Mesothelial cell of epicardium (in vitro differentiated cells): ENCODE measurements at places on chromosomes 5 and 9. TPM values are rescaled to one million over a fixed set of nuclear protein-coding genes. Genes with fewer than 3 reads are reported as not detected.

- no peak for DNase-seq
- H3K4me3 ChIP-seq: no peak overlapping the region
- H3K27me3 ChIP-seq: no peaks in the 10 kb centered on the region
- H3K36me3 ChIP-seq: peaks cover 21% of the 10 kb centered on the region
Observed at GRCh38 chr9:86263876-86264275, 4.4 kb upstream of the C9orf153 start.

- no peaks in the 10 kb centered on the region for H3K27me3 ChIP-seq
- H3K4me1 ChIP-seq: peaks cover 18% of the 10 kb centered on the region
- H3K36me3 ChIP-seq: no peaks in the 10 kb centered on the region
- H3K27ac ChIP-seq: no peak overlapping the region
- H3K4me3 ChIP-seq: peak overlapping the region; percentile 53
Observed at GRCh38 chr5:1524799-1525623, 1.3 kb upstream of the LPCAT1 start.

Gene SHROOM1
- 8.6 to 12.2 TPM (median 8.6 TPM) in 3 replicates for total RNA-seq

Gene TLX3
- total RNA-seq: not detected in 3 replicates

Gene PCDHAC1
- total RNA-seq: 9.2 to 10.1 TPM (median 9.7 TPM) in 3 replicates

Gene SLC34A1
- total RNA-seq: not detected in 3 replicates

Gene PRUNE2
- 3.1 to 3.5 TPM (median 3.4 TPM) in 3 replicates for total RNA-seq

DNA sequence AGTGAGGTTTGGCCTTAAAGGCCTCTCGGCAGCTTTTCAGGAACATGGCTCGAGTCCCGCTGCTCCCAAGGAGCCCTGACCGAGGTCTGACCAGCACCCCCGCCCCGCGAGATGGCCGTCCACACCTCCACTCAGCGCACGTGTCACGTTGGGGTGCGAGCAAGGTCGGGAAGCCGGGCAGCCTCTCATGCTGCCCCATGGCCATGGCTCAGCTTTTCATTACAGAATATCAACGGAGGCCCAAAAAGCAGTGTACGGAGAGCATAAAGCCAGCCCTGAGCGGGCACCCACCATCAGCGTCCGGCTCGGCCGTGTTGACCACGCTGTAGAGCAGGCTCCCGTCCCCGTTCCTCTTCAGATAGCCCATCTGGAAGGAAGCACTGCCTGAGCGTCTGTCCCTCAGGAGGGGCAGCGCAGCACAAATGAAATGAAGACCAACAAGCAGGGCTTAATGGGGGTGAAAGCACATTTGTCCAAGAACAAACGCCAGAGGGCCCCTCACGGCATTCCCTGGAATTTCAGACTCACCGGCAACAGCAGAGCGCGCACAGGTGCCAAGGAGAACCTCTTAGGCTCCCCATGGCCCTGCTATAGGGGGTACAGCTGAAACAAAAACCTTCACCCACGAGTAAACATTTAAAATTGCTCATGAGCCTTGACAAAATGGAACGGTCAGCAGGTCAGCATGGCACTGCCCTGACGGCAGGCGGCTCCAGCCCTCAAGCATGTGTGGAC is 11.6 kb downstream of the BRD9 start:
- no peaks in the 10 kb centered on the region for H3K4me1 ChIP-seq
- no peaks in the 10 kb centered on the region for H3K27me3 ChIP-seq
- no peak overlapping the region for H3K4me3 ChIP-seq
- no peak for DNase-seq
- no peak overlapping the region for H3K27ac ChIP-seq

Gene RALGPS1
- 25.6 to 29.5 TPM (median 26.9 TPM) in 3 replicates for total RNA-seq

- no peak overlapping the region for H3K4me3 ChIP-seq
- H3K27ac ChIP-seq: no peak overlapping the region
- DNase-seq: no peak
- no peaks in the 10 kb centered on the region for H3K36me3 ChIP-seq
Observed at GRCh38 chr9:77014597-77015263, 4.7 kb upstream of the FOXB2 start.

GRCh38 chr5:15786884-15787283 is 286.9 kb downstream of the FBXL7 start:
- H3K27me3 ChIP-seq: no peaks in the 10 kb centered on the region
- H3K27ac ChIP-seq: no peak overlapping the region
- no peak overlapping the region for H3K4me3 ChIP-seq

DNA sequence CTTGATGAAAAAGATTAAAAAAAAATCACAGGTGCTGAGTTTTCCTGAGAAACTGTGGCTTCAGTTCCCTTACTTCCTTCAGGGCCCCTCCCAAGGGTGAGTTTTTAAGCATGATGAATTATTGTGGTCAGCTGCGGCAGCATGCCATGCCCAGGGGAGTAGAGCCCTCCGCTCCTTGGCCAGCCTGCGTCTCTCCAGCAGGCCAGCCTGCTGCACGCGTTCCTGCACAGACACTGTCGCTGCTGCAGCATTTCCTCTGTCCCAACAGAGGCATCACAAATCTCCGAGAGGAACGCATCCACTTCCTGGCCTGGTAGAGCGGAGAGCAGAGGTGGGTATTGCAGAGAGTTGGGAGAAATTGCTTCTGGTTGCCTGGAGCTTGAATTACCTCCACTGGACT is 26.1 kb upstream of the GLRA1 start:
- H3K4me3 ChIP-seq: no peak overlapping the region
- H3K36me3 ChIP-seq: no peaks in the 10 kb centered on the region
- no peaks in the 10 kb centered on the region for H3K4me1 ChIP-seq

Gene PCA3
- not detected in 3 replicates for total RNA-seq

GRCh38 chr9:131892902-131893500 is 153.1 kb upstream of the RAPGEF1 start:
- no peak overlapping the region for H3K27ac ChIP-seq
- DNase-seq: no peak
- H3K27me3 ChIP-seq: no peaks in the 10 kb centered on the region

GRCh38 chr9:72480921-72481320 is 40.5 kb upstream of the TMC1 start:
- H3K4me3 ChIP-seq: no peak overlapping the region
- no peak for DNase-seq
- no peaks in the 10 kb centered on the region for H3K36me3 ChIP-seq
- H3K27me3 ChIP-seq: no peaks in the 10 kb centered on the region
- peak overlapping the region; percentile 64 for H3K27ac ChIP-seq
- peaks cover 55% of the 10 kb centered on the region for H3K4me1 ChIP-seq

GRCh38 chr5:110201791-110202190 is 512.1 kb downstream of the MAN2A1 start:
- H3K27me3 ChIP-seq: no peaks in the 10 kb centered on the region
- H3K4me3 ChIP-seq: no peak overlapping the region
- no peaks in the 10 kb centered on the region for H3K4me1 ChIP-seq
- H3K36me3 ChIP-seq: no peaks in the 10 kb centered on the region
- H3K27ac ChIP-seq: no peak overlapping the region

Gene RCL1
- 21.2 to 22.8 TPM (median 21.4 TPM) in 3 replicates for total RNA-seq

DNA sequence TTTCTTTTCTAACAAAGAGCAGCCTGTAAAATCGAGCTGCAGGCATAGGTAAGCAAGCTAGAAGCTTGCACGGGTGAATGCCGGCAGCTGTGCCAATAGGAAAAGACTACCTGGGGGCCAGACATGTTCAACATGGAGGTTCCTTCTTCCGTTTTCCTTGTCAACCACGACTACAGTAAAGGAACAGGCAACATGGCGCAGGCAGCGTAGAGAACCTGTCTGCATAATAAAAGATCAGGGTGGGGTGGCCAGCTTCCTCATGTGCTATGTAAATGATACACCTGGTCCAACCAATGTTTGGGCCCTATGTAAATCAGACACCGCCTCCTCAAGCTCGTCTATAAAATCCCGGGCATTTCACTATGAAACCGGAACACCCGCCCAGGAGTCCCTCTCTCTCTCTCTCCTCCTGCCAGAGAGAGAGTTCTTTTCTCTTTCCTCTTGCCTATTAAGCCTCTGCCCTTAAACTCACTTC is 103.8 kb upstream of the LIFR start:
- peaks cover 11% of the 10 kb centered on the region for H3K4me1 ChIP-seq
- no peak overlapping the region for H3K4me3 ChIP-seq
- peaks cover 1% of the 10 kb centered on the region for H3K27me3 ChIP-seq
- peak overlapping the region; percentile 53 for H3K27ac ChIP-seq
- H3K36me3 ChIP-seq: no peaks in the 10 kb centered on the region
- DNase-seq: no peak

DNA sequence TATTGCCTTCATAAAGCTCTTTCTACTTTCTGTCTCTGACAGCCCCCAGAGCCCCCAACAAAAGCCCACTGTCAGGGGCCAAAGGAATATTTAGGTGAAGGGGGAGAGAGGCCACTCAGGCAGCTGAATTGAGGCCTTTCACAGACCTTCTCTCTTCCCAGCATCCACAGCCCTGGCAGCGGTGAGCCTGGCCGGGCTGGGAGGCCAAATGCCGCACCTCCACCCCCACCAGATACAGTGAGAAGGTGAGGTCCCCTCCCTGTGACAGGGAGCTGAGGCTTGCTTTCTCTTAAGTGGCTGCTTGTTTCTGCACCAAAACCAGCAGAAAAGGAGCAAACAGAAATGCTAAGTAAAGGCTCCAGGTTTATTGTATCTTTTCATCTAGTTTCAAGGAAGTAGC is 168.1 kb downstream of the ROR2 start:
- peaks cover 12% of the 10 kb centered on the region for H3K36me3 ChIP-seq
- H3K4me3 ChIP-seq: no peak overlapping the region

DNA sequence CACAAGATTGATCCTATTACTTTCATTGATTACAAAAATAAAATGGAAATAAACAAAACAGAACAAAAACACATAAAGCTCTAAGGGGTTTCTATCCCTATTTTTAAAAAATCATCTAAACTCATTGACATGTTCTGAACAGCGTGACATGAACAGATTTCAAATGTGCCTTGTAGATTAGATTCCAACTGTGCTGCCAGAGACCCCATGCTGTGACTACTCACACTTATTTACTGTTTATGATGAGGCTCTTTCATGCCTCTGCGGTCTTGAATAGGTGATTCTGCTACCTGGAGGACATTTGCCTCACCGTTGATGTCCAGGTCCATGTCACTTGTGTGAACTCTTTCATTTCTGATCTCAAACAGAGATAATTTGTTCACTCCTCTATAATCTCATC is 990.2 kb downstream of the CDH12 start:
- no peaks in the 10 kb centered on the region for H3K4me1 ChIP-seq
- H3K27me3 ChIP-seq: peaks cover 39% of the 10 kb centered on the region
- no peaks in the 10 kb centered on the region for H3K36me3 ChIP-seq
- no peak overlapping the region for H3K27ac ChIP-seq

DNA sequence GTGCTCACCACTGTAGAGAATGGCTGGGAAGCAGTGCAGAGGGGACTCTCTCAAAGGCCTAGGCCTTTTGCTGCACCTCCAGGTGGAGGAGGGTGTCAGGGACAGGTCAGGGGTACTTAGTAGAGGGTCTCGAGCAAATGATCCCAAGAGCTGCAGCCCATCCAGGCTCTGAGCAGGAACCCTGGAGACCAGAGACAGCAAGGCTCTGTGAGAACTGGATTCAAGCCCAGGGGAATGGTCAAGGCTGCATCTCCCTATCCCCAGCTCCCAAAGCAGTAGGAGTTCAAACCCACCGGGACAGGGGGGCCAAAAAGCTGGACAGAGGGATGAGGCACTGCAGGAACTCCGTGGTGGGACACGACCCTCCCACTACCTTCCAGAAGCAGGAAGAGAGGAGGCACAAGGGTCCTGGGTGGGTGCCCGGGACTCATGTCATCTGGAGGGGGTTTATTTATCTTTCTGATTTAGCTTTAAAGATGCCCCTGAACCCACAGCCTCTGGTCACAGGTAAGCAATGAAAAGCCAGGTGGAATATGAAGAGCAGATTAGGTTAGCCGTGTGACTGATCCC is 124.8 kb downstream of the MVB12B start:
- H3K27me3 ChIP-seq: no peaks in the 10 kb centered on the region
- DNase-seq: no peak
- no peak overlapping the region for H3K27ac ChIP-seq
- no peak overlapping the region for H3K4me3 ChIP-seq
- H3K4me1 ChIP-seq: no peaks in the 10 kb centered on the region

- H3K27ac ChIP-seq: no peak overlapping the region
- H3K36me3 ChIP-seq: no peaks in the 10 kb centered on the region
- no peak for DNase-seq
- no peak overlapping the region for H3K4me3 ChIP-seq
Observed at GRCh38 chr5:6774721-6775204, 61.5 kb downstream of the TENT4A start.

Gene EMB
- total RNA-seq: 15.7 to 18.4 TPM (median 17.7 TPM) in 3 replicates

- H3K4me1 ChIP-seq: peaks cover 23% of the 10 kb centered on the region
- H3K27me3 ChIP-seq: no peaks in the 10 kb centered on the region
- DNase-seq: no peak
- no peak overlapping the region for H3K27ac ChIP-seq
- H3K4me3 ChIP-seq: no peak overlapping the region
Observed at GRCh38 chr5:143148771-143149170, 254.7 kb downstream of the NR3C1 start.

Gene PCDHB5
- 5.2 to 6.8 TPM (median 6.0 TPM) in 3 replicates for total RNA-seq

GRCh38 chr5:111374380-111374779 is 138.0 kb downstream of the STARD4 start:
- no peak overlapping the region for H3K4me3 ChIP-seq
- no peak overlapping the region for H3K27ac ChIP-seq
- peaks cover 8% of the 10 kb centered on the region for H3K36me3 ChIP-seq

Gene RANBP3L
- 0.47 to 1.0 TPM (median 0.52 TPM) in 3 replicates for total RNA-seq

Gene AUH
- 23.7 to 24.8 TPM (median 24.1 TPM) in 3 replicates for total RNA-seq

Gene NDUFB6
- total RNA-seq: 36.7 to 38.4 TPM (median 36.9 TPM) in 3 replicates

Gene ST8SIA4
- 6.6 to 9.7 TPM (median 9.6 TPM) in 3 replicates for total RNA-seq

DNA sequence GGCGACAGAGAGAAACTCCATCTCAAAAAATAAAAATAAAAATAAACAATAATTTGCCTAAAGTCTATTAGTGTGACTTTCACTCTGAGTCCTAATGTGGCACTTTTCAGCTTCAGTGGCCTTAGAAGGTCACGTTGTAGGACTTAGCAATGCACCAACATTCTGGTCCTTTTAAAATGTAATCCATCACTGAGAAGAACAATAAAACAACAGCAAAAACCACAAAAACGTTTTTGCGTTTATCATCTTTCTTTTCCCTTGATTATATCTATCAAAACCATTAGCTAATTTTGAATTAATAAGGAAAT is 190.1 kb upstream of the ZNF608 start:
- H3K36me3 ChIP-seq: peaks cover 12% of the 10 kb centered on the region
- no peak overlapping the region for H3K27ac ChIP-seq
- H3K27me3 ChIP-seq: no peaks in the 10 kb centered on the region
- H3K4me3 ChIP-seq: no peak overlapping the region
- no peak for DNase-seq

Gene GPX8
- 86.4 to 90.3 TPM (median 86.8 TPM) in 3 replicates for total RNA-seq

- peaks cover 13% of the 10 kb centered on the region for H3K36me3 ChIP-seq
- no peak for DNase-seq
- H3K27ac ChIP-seq: peak overlapping the region; percentile 62
- no peaks in the 10 kb centered on the region for H3K27me3 ChIP-seq
- peaks cover 3% of the 10 kb centered on the region for H3K4me1 ChIP-seq
Observed at GRCh38 chr9:93477397-93477796, 24.0 kb upstream of the FAM120AOS start.

Gene DND1
- total RNA-seq: 3.3 to 3.9 TPM (median 3.5 TPM) in 3 replicates

Gene IFNK
- not detected in 3 replicates for total RNA-seq

Gene ZDHHC11B
- total RNA-seq: 0.69 to 0.90 TPM (median 0.74 TPM) in 3 replicates

GRCh38 chr5:13731121-13731628 is 213.3 kb downstream of the DNAH5 start:
- H3K27me3 ChIP-seq: peaks cover 2% of the 10 kb centered on the region
- no peak overlapping the region for H3K27ac ChIP-seq
- no peak overlapping the region for H3K4me3 ChIP-seq
- DNase-seq: no peak
- H3K4me1 ChIP-seq: no peaks in the 10 kb centered on the region

- peak overlapping the region; percentile 97 for H3K27ac ChIP-seq
- no peaks in the 10 kb centered on the region for H3K27me3 ChIP-seq
- peak; percentile 40 for DNase-seq
- no peaks in the 10 kb centered on the region for H3K36me3 ChIP-seq
- H3K4me3 ChIP-seq: peak overlapping the region; percentile 97
Observed at GRCh38 chr9:106864373-106865143, 1.6 kb downstream of the ZNF462 start.
